ENCODE measurements at places on chromosomes 7 and 10. TPM values are rescaled to one million over a fixed set of nuclear protein-coding genes. Genes with fewer than 3 reads are reported as not detected.

GRCh38 chr10:4590807-4591206 is 235.2 kb upstream of the AKR1E2 start:
- no peak for DNase-seq

GRCh38 chr7:115145512-115145911 is 223.6 kb downstream of the MDFIC start:
- no peak for DNase-seq

GRCh38 chr7:24756545-24757352 is 515 bp downstream of the GSDME start:
- no peak for DNase-seq

DNA sequence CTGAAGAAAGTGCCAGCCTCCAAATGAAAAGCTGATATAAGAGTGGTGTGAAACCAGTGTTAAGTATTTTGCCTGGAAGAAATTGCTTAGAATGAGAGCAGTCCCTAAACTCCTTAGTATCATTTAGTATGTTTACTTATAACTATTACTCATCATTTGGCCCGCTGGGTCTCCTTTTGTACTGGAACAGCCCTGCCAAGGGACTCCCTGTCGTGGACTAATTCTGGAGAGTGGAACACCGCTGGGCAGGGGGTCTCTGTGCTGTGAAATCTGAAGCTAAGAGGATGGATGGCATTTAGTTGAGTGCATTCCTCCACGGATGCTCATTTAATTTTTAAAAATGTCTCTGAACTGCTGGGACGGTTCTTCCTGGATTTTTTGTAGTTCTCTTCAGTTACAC is 889.9 kb upstream of the C7orf33 start:
- DNase-seq = no peak

Gene ADD3
- 81.5 TPM for total RNA-seq
